ENCODE measurements at places on chromosomes 3 and 15.

GRCh38 chr3:89449086-89449485 lies 341.7 kb downstream of the EPHA3 start:
- no peak for DNase-seq

- DNase-seq, result no peak
Measured at GRCh38 chr15:95594496-95594895, 736.0 kb upstream of the NR2F2 start.

GRCh38 chr15:82540055-82540983 lies at the start of gene RPS17:
RPS17 (minus strand) TSS chr15:82540457; CDS start chr15:82540428, 29 bp downstream.
- DNase-seq, result no peak

- DNase-seq, result no peak
Measured at GRCh38 chr3:99246010-99246654, 344.6 kb upstream of the DCBLD2 start.

GRCh38 chr3:48475188-48475587 lies 28.7 kb downstream of the ATRIP start:
- no peak for DNase-seq

DNA sequence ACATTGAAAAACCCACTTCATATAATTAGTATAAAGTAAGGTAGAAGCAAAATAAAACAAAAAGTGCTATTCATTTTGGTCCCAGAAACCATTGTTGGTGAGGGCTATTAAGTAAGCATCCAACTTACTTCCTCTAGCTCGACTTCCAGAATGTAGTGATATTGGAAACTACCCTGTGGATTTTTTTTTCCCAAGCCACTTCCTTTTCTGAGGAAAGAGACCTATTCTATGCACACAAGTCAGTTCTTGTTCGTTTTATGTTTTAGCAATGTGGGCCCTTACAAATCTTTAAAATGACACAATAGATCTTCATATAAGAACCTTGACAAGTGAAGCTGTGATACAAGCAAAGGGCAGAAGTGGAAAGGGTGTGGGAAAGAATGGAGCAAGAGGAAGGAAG lies 402.0 kb upstream of the TBL1XR1 start:
- no peak for DNase-seq

GRCh38 chr3:45597171-45597570 lies 2.6 kb downstream of the LIMD1 start:
- no peak for DNase-seq

GRCh38 chr15:27701014-27701413 lies 398.1 kb downstream of the OCA2 start:
- DNase-seq, result no peak

DNA sequence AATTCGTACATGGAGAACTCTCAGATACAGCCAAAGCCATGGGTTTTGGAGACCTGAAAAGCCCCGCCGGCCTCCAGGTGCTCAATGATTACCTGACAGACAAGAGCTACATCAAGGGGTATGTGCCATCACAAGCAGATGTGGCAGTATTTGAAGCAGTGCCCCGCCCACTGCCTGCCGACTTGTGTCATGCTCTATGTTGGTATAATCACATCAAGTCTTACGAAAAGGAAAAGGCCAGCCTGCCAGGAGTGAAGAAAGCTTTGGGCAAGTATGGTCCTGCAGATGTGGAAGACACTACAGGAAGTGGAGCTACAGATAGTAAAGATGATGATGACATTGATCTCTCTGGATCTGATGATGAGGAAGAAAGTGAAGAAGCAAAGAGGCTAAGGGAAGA lies 23.5 kb downstream of the MYO5A start:
- DNase-seq, result no peak

DNA sequence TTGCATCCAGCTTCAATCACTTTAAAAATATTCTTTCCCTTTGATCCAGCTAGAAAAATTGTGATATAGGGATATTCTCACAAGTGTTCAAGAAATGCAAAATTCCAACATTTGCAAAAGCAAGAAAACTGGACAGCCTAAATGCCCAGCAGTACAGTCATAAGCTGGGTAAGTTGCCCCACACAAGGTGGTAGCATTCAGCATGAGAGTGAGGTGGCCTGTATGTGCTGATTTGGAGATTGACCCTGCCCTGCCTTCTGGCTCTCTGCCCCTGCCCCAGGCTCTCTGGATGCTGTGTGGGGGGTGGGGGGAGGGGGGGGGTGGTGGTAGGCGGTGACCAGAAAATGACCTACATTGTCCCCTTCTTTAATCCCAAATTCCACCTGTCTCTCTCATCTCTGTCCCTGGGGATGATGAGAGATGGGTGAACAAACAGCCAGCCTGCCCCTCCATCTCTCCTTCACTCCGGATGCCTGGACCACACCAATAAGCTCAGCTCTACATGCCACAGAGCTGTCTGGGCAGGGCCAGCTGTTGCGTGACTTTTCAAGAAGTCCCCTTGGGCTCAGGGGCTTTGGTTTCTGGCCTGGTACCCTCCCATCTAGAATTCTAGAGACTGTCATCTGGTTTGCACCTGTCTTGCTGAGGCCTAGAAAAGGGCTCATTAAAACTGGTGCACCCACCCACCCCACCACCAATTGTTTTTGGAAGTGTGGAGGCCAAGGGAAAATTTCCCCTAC lies 42.2 kb downstream of the SLC28A1 start:
- no peak for DNase-seq

DNA sequence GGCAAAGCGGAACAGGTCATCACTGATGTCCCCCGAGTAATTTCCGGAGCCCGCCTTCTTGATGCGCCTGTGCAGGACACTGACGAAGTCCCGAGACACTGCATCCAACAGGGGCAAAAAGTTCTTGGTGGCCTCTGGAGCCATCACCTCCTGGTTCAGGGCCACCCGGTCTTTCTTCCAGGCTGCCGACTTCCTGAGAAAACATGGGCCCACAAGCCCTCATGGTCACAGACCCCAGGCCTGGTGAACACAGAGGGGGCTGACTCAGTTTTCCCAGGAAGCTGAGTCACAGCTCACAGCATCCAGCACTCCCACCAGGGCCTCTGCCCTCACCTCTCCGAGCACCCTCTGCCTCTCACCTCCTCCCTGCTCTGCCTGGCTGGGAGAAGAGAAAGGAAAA lies 22.4 kb downstream of the CYP11A1 start:
- no peak for DNase-seq

DNA sequence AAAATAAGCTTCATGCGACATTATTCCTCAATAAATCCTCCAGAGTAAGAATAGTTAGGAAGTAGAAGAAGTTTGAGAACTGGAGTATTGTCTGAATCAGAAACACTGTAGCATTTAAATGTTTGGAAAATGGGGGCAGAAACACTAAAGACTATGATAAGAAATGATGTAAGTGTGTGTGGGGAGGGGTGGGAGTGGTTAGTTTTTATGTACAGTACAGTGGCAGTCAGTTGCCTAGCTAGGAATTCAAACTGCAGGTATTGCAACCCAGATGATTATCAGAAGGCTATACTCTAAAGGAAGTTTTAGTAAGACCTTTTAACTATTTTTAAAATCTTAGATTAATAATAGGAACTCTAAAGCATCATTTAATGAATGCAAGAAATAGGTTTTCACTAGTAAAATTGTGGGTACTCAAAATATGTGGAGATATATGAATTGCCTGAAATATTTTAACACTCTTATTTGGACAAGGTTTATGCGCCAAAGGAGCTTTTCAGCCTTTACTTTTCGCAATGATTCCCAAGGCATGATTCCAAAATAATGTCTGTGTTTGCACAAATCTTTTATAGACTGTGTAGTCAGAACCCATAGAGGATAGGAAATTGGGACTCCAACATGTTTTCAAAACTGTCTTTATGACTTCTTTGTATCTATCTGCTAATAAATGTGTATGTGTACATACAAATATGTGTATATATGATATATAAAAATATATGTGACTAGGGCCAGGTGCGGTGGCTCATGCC lies 8.0 kb upstream of the CCDC50 start:
- DNase-seq, result no peak
